ENCODE measurements at places on chromosomes 1 and 21.

- no peak for DNase-seq
Measured at GRCh38 chr1:45410850-45411509, 70.7 kb upstream of the MUTYH start.

DNA sequence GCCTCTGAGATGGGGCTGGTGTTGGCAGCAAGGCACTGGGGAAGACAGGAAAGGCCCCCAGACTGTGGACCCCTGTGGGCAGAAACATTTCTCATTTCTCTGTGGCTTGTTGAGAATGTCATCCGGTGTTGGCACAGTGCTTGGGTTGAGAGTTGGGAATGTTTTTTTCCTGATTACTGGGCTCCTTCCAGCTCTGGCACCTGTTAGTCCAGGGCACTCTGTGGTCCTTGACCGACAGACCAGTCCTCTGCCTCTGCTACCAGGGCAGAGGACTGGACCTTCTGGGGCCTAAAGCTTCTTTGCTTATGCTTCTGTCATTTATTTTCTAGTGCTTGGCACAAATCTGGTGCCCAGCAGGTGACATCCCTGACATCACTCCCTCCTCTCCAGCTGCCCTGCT is 4.8 kb upstream of the SPRR5 start:
- DNase-seq, result no peak

- DNase-seq, result no peak
Measured at GRCh38 chr1:158026651-158027050, 33.2 kb downstream of the KIRREL1 start.

DNA sequence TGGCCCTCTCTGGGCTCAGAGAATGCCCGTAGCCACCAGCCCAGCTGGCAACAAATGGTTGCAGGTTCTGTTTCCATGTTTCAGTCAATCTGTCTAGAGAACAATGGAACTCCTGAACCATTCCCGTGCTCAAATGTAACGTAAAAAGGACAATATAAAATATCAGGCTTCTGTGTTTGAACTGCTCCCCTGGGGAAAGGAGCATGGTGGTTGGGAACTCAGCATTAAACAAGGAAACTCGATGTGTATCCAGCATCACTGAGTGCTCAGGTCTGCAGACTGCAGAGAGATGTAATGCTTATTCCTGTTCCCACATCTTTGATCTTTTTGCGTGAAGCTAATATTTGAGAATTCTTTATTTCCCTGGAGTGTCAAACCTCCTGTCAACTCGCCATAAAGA is 326.5 kb downstream of the KIF26B start:
- DNase-seq, result no peak

DNA sequence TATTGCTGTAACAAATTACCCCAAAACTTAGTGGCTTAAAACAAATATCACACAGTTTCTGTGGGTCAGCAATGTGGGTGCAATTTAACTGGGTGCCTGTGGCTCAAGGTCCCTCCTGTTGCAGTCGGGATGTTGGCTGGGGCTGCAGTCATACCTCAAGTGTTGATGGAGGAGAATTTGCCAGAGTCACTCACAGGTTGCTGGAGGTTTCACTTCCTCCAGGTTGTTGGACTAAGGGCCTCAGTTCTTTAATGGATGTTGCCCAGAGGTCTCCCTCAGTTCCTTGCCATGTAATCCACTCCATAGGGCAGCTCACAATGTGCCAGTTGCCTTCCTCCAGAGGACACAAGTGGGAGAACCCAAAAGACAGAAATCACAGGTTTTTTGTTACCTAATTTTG is 2.5 kb upstream of the TAF13 start:
- no peak for DNase-seq

GRCh38 chr1:246351721-246352120 is 155.4 kb downstream of the SMYD3 start:
- no peak for DNase-seq

GRCh38 chr1:117757668-117758067 is 151.8 kb downstream of the TENT5C start:
- no peak for DNase-seq

DNA sequence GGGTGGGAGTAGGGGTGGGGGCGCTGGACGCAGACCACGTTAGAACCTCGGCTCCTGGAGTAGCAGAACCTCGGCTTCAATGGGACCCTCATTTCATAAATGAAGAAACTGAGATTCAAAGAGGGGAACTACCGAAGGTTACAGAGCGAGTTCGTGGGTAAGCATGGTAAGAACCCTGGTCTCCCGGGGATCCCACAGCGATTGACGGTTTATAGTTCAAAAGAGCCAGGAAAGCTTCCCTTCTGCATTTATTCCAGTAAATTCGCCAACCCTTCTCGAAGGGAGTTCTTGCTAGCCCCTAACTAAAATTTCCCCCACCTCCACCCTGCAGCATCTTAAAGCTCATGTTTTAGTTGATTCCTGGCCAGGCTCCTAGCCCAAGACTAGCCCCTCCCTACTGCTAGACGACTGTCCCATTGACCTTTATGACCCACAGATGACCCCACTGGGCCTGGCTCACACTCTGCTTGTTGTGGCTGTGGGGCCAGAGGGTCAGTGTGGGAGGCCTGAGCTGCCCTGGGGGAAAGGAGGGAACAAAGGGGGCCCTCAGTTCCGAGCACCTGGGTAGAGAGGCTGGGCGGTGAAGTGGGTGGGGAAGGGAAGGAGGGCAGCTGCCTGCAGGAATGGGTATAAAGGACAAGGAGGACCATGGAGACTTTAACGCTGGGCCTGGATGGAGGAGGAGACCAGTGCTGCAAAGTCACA is 558 bp upstream of the KIF21B start:
- no peak for DNase-seq

DNA sequence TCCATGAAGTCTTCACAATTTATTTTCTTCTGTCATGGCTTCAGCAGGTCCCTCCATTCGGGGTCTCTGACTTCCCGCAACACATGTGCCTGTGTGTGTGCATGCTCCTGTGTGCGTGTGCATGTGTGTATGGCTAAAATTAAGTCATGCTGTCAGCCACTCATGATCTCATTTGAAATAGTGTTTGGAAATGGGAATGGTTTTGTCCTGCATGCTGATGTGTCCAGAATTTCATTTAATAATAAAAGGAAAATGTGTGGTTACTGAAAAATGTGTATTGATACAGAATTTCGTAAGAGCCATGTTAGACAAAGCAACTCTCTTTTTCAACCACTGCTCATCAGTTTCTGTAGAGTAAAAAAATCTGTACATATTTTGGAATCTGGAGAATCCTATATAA is 123.8 kb upstream of the PRDX6 start:
- DNase-seq, result no peak

- no peak for DNase-seq
Measured at GRCh38 chr1:924656-925560, 1.2 kb downstream of the SAMD11 start.

GRCh38 chr1:116279715-116280114 is 93.3 kb upstream of the ATP1A1 start:
- DNase-seq, result no peak

DNA sequence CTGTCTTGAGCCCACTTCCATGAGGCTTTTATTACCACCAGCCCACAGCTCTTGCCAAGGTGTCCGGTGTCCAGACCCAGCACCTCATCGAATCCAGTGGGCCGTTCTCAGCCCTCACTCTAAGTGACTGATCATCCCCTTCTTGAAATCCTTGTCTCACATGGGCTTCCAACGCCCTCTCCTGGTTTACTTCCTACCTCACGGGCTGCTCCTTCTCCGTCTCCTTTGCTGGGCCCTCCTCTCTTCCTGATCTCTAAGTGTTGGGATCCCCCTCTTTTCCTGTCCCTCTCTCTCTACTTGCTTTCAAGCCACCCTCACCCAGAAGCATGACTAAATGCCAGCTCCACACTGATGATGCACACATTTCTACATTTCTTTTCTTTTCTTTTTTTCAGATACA is 9.0 kb upstream of the RHBG start:
- no peak for DNase-seq

DNA sequence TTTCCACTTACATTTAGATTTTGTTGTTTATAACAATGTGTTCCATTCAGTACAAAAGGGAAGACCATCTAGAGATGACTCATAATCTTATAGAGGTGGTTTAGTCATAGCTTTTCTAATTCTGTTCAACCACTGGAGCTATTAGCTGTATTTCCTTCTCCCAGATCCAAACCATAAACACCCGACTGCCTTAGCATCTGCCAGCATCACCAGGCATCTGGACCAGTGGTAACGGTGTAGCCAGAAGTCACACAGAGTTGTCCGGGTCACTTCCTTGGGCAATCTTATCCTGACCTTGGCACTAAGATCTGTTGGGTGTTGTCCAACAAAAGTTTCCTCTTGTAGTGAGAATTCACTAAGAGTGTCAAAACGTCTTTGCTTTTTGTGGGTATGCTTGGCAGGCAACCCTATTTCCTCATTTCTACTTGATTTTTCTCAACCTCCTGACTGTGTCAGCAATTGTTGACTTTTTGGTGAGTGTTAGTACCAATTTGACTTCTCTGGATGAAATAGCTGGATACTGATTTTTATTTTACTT is 372.1 kb upstream of the B3GALT2 start:
- no peak for DNase-seq

DNA sequence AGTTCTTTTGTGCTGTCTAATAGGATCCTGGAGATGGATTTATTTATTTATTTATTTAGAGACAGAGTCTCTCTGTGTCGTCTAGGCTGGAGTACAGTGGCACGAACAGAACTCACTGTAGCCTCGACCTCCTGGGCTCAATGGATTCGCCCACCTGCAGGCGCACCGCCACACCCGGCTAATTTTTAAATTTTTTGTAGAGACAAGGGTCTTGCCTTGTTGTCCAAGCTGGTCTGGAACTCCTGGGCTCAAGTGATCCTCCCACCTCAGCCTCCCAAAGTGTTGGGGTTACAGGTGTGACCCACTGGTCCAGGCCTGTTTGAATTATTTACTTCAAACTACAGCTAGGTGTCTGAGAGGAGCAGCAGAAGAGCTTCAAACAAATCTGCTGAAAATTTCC is 9.6 kb upstream of the SPEN start:
- DNase-seq, result no peak

- DNase-seq, result no peak
Measured at GRCh38 chr1:36359383-36359782, 26.3 kb downstream of the STK40 start.

DNA sequence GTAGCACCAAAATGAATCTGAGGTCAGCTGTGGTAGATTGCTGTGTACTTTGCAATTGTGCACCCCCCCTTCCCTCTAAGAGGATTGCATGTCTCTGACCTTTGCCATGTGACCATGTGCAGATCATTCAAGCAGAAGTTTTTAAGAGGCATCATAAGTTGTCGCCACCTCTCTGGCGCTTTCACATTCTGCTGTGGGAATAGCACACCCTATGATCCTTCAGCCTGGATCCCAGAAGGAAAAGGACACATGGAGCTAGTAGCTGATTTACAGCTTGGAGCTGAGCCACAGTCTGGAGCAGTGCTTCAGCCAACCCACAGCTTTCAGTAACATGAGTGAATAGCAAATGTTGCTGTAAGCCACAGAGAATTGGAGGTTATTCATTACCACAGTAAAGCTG is 158.5 kb downstream of the TSEN15 start:
- DNase-seq, result no peak

Data from GM13976 (cell line).